Erythroblast (primary cell): ENCODE measurements at places on chromosomes 5 and 9.

GRCh38 chr9:112121633-112122032, 53.5 kb downstream of the SUSD1 start:
- DNase-seq = no peak

DNA sequence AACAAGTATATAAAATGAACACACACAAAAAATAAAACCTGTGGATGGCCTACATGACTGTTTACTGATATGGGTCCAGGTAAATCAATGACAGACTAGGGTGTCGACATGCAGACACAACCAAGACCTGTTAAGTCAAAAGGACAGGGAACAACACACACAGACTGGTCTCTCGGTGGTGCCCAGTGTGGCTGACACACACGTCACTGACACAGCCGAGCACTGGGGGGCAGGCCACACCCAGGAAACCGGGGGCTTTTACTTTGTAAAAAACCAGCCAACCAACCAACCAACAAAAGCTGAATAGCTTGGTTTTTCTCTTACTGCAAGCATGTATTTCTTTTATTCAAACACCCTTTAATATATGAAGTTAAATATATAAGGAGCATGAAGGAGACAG, 5.0 kb downstream of the FAM163B start:
- no peak for DNase-seq

GRCh38 chr9:37198039-37198729, 77.8 kb downstream of the ZCCHC7 start:
- DNase-seq = peak; percentile 63

GRCh38 chr5:71945436-71945835, 161.8 kb upstream of the MAP1B start:
- DNase-seq = no peak

GRCh38 chr9:93376411-93376810, 75.1 kb upstream of the FAM120A start:
- no peak for DNase-seq

- DNase-seq = no peak
These were observed 4.6 kb upstream of the SLC9A3 start for GRCh38 chr5:528629-529511.

DNA sequence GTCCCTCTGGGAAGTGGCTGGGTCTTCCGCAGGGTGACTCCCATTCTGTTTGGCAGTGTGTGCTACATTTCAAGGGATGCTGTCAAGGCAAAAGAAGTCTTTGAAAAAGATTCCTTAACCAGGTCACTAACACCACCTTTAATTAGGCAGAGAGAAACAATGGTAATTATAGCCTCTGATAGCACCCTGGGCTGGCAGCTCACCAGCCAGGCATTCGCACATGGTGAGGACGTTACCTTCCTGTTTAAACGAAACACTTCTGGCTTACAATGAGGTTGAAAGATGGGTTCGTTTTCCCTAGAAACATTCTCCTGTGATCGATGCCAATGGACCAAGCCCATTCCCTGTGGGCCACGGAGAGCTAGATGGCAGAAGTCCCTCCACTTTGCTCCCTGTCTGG, 230.1 kb upstream of the PANK3 start:
- DNase-seq = no peak

GRCh38 chr5:125197321-125197720, 450.9 kb upstream of the ZNF608 start:
- DNase-seq = peak; percentile 3

- no peak for DNase-seq
These were observed 5.2 kb upstream of the HINT2 start for GRCh38 chr9:35820076-35820475.

GRCh38 chr5:111518777-111519176, 6.4 kb upstream of the STARD4 start:
- DNase-seq = no peak
